ENCODE measurements at places on chromosomes 16 and 17. TPM values are rescaled to one million over a fixed set of nuclear protein-coding genes. Genes with fewer than 3 reads are reported as not detected.
A peak's percentile ranks its signal among the peaks of the same experiment; 100 is the strongest.

Gene NOD2
- not detected for total RNA-seq

DNA sequence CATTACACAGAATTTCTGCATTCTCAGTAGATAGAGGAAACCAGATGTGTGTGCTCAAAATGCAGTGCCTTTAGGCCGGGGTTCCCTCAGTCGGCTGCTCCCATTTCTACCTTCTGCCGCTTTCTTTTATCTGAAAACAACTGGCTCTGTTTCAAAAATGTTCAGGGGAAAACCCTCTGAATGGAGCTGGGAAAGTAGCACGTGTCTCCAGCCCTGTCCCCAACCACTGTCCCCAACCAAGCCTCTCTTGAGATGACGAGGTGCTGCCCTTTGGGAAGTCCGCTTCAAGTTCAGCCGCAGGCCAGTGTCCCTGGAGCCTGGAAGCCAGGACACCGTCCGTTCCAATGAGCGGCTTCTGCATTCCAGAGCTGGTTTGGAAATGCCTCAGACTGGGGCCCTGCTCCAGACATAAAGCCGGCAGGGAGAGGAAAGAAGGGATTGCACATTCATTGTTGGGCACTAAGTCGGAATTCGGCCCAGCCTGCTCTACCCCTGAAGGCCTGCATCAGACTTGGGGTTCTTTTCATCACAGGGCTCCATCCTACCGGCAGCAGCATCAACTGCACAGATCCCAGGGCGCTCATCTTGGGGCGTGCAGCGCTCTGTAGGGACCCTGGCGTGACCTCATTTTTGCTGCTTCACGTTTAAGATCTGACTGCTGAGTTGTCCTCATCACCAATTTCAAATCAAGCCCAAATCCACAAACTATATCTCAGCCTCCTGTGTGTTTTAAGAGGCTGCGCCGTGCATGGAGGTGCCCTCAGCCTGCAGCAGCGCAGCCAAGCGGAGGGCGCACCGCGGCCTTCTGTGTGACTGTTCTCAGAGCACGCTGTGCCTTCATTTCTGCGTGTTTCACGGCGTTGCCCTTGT is 111.3 kb downstream of the BANP start:
- H3K27me3 ChIP-seq, result no peaks in the 10 kb centered on the region
- no peak overlapping the region for H3K4me3 ChIP-seq
- DNase-seq, result peak; percentile 82

- H3K4me1 ChIP-seq, result peaks cover 45% of the 10 kb centered on the region
- peak overlapping the region; percentile 85 for H3K4me3 ChIP-seq
- H3K27ac ChIP-seq, result peak overlapping the region; percentile 93
Measured at GRCh38 chr16:65118871-65119270, 3.0 kb downstream of the CDH11 start.

- DNase-seq, result no peak
- no peak overlapping the region for H3K4me3 ChIP-seq
- H3K27ac ChIP-seq, result no peak overlapping the region
- no peaks in the 10 kb centered on the region for H3K36me3 ChIP-seq
- H3K27me3 ChIP-seq, result no peaks in the 10 kb centered on the region
Measured at GRCh38 chr17:72024457-72024856, 96.4 kb upstream of the SOX9 start.

GRCh38 chr17:10773391-10773790 is 30.5 kb downstream of the TMEM238L start:
- no peaks in the 10 kb centered on the region for H3K36me3 ChIP-seq
- no peak for DNase-seq
- no peaks in the 10 kb centered on the region for H3K4me1 ChIP-seq
- no peaks in the 10 kb centered on the region for H3K27me3 ChIP-seq
- H3K27ac ChIP-seq, result no peak overlapping the region
- H3K4me3 ChIP-seq, result no peak overlapping the region
